Mammary epithelial cell (primary cell): ENCODE measurements at places on chromosomes 5 and 9.

- DNase-seq = peak; percentile 32
These were observed 193.2 kb downstream of the EFNA5 start for GRCh38 chr5:107477492-107477891.

DNA sequence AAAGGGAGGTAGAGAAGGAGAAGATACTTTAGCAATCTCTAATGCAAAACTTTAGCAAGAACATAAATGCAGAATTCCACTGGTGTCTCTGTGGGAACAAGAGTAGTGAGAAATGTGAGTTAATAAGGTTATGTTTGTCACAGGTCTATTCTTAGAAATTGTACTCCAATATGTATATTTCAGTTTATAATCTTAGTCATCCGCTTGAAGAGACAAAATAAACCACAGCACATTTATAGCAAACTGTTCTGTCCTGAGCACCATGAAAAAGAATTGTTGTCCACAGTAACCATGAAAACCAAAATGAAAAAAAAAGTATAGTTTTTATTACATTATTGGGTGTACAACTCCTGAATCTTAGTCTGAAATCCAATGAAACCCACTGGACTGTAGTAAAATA lies 93.6 kb upstream of the TSLP start:
- DNase-seq = no peak

DNA sequence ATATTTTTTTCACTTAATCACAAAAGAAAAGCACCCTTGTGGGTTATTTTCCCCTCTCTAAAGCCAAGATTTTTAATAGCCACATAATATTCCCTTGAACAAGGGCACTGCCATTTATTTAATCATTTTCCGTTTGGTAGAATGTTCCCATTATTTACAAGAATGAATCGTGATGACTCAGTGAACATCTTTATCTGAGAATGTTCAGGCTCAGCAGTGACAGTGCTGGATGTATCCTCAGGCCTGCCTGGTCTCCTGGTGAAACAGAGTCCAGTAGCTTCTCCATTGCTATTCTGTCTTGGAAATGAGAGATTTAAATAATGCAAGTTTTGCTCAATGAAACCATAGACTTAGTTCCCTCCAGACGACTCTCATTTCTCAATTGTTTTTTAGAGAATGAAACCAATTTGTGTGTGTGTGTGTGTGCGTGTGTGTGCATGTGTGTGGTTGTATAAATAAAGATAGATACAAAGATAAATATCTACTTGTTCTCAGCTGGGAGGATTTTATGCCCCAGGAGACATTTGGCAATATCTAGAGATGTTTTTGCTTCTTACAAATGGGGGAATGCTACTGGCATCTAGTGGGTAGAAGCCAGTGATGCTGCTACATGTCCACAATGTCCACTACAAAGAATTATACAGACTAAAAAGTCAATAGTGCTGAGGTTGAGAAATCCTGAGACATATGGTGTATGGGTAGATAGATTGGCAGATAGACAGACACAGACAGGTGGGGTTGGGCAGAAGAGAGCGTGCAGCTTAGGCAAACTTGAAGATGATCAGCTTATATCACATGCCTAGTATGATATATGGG lies 55.0 kb downstream of the PAPPA start:
- peak; percentile 51 for DNase-seq

- no peak for DNase-seq
These were observed 156.4 kb downstream of the GABBR2 start for GRCh38 chr9:98552331-98552730.

GRCh38 chr9:129483415-129484351 lies 137.2 kb downstream of the C9orf50 start:
- peak; percentile 80 for DNase-seq

- peak; percentile 86 for DNase-seq
These were observed 17.0 kb upstream of the ERGIC1 start for GRCh38 chr5:172816925-172817562.

- DNase-seq = no peak
These were observed 11.4 kb downstream of the GOLGA1 start for GRCh38 chr9:124929464-124929863.

- DNase-seq = peak; percentile 30
These were observed 182.1 kb upstream of the PTGER4 start for GRCh38 chr5:40497573-40497972.

- peak; percentile 75 for DNase-seq
These were observed 795 bp upstream of the PJA2 start for GRCh38 chr5:109410389-109411148.

DNA sequence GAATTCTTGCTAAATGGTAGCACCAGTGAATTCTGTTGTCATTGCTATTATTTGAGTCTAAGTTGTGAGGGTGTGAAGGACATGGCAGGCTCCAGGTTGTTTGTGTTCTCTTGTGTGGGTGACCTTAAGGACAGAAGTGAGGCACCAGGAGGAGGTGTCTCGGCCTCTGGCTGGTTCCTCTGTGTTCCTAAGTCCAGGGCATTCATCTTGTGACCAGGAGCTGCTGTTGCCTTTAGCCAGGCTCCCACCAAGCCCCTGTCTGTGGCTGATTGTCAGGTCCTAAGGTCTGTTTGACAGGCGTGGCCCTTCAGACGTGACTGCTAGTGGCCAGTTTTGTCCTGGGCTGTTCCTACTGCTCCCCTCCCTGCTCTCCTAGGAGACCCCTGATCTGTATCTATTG lies 89.4 kb downstream of the ANGPTL2 start:
- DNase-seq = no peak

DNA sequence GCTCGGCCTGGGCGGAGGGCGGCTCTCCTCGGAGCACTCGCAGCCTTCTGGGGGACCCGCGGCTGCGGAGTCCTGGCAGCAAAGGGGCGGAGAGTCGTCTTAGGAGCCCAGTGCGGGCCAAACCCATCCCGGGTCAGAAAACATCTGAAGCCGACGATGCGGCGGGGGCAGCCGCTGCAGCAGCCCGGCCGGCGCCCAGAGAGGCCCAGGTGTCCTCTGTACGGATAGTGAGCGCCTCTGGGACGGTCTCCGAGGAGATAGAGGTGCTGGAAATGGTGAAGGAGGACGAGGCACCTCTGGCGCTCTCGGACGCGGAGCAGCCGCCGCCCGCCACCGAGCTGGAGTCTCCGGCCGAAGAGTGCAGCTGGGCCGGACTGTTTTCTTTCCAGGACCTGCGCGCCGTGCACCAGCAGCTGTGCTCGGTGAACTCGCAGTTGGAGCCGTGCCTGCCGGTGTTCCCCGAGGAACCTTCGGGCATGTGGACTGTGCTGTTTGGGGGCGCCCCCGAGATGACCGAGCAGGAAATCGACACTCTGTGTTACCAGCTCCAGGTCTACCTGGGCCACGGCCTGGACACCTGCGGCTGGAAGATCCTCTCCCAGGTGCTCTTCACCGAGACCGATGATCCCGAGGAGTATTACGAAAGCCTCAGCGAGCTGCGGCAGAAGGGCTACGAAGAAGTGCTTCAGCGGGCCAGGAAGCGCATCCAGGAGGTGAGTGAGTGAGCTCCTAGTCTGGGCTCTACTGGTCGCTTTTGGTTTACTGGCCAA lies 1.2 kb downstream of the JMY start:
- peak; percentile 81 for DNase-seq

GRCh38 chr9:136581614-136582447 lies 36.0 kb upstream of the NOTCH1 start:
- no peak for DNase-seq

DNA sequence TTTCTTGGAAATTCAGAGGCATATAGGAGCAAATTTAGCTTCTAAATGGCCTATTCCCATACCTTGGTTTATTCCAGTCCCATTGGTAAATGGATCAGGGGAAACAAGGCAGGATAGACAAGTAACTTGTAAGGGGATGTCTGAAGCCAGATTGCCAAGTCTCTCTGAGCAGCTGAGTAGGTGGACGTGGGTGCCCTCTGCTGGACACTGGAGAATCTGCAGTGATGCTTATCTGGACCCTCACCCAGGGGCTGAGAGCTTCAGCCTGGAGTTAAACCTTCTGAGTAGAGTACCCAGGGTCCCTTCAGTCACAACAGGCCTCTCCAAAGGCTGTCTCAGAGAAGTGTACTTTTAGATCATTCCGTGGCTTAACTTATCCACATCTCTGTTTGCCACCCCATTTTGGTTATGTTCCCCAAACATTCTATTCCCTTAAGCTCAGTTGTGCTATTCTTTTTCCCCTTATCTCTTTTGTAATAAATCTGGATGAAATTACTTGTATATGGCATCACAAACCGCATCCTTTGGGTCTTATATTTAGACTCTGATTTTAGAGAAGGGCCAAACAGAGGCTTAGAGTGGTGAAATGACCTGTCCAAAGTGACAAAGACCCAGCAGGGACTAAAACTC lies 218.3 kb upstream of the GLRA1 start:
- DNase-seq = peak; percentile 21

- peak; percentile 95 for DNase-seq
These were observed at the start of gene ACTBL2 for GRCh38 chr5:57482671-57483106. Gene ACTBL2 (minus strand): TSS chr5:57482811. CDS start chr5:57482707, 104 bp downstream.

GRCh38 chr9:83956086-83956435 lies 24.0 kb downstream of the HNRNPK start:
- no peak for DNase-seq

GRCh38 chr5:142664067-142664466 lies 21.8 kb downstream of the FGF1 start:
- no peak for DNase-seq

DNA sequence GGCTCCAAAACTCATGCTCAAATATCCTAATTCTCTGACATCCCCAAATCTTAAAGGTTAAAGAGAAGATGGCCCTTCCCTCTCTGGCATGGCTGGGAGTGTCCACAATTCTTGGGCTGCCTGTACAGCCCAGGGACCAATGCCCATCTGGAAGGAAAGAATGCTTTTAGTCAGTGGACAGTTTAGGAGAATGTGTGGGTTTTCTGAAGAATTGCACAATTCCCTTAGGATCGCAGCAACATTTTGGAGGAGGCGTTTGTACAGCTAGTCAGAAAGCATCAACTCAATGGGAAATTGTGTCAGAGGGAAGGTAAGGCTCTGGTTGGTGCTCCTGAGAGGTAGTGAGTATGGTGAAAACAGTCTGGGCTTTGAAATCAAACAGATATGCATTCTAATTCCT lies 15.0 kb downstream of the FAM193B start:
- peak; percentile 83 for DNase-seq

DNA sequence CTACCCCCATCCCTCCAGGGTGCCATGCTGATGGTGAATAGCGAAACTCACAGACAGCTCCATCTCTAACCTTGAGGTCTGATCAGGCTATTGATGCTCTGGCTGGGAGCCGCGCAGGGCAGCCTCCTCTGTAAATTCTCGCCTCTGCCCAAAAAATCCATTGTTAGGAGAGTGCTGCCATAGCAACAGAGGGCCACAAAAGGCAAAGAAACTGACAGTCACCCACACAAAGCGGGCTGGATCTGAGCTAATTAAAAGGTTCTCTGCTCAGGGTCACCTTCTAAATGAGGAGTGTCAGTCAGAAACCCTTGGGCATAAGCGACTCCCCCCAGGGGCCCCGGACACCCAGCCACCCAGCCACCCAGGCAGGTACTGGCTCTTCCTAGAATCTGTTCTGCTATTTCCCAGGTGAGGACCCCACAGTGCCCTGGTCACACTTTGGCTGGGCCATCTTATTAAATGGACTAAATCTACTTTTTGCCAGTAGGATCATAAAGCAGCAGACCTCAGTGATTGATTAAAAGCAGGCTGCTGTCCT lies 126.7 kb downstream of the MED10 start:
- DNase-seq = no peak

DNA sequence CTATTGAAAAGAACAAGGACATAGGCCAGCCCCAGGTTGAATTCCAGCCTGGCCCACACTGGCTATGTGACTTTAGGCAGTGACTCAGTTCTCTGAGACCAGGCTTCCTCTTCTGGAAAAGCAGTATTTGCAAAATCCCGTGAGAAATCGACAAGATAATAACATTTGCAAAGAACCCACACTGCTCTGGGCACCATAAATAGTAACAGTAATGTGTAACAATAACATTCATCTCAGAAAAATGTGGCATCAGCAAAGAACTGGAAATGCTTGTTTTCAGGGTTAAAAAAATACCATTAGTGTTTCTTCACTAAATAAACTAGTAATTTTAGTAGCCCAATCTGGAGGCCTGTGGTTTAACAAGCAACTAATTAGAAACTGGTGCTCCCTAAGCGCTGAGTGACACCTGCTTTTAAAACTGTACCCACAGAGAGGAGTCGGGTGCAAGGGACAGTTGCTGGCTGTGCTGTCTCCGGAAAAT lies 148.4 kb downstream of the TTLL11 start:
- peak; percentile 84 for DNase-seq

DNA sequence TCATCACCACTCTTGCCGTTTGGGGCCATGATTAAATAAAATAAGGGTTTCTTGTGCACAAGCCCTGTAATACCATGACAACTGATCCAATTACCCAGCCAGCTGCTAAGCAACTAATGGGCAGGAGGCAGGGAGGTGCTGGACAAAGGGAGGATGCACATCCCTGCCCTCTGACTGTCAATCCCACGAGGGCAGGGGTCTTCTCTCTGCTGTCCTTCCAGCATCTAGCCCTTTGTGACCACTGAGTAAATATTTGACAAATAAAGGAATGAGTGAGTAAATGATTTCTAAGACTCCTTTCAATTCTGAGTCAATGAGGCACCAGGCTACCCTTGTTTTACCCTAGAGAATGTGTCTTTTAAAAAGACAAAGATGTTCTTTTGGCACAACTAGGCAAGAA lies 247.1 kb downstream of the SYK start:
- no peak for DNase-seq

DNA sequence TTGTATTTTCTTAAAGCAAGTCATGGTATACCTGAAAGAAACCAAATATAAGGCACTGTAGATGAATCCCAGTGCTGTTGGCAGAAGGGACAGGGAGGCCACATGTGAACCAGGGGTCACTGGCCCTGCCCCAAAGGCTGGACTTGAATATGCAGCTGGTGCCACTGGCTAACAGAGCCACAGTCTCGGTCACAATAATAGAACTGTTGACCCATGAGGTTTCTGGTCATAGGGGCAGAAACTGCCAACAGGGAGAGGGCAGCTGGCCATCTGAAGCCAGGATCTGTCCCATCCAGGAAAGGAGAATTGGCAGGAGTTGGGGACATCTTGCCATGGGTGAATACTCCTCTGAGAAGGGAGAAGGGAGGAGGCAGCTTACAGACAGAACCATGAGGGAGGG lies 31.9 kb downstream of the PALM2AKAP2 start:
- no peak for DNase-seq

DNA sequence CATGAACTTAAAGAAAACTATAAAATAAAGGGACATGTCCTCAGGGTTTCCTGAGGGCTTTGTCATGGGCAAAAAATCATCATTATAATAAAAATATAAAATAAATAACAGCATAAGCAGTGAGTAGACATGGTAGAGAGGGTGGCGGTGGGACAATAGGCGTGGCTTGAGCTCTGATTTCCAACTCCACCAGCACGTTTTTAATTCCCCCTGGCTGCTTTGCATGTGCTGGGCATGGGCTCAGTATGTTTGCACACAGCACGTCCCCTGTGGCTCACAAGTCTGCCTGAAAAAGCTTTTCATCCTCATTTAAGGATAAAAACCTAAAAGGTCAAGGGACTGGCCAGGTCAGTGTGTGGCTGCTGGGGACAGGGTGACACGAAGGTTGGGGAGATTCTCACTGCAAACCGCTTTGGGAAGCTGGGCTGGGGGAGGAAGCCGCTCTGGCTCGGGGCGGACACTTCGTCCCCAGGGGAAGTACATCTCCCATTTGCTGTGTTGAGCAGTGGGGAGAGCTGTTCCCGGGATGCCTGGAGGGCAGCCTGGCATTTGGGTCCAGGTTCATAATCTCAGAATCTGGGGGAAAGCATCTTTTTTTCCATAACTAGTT lies 32.6 kb downstream of the NKX2-5 start:
- DNase-seq = no peak

GRCh38 chr5:168843277-168844015 lies 264.3 kb upstream of the PANK3 start:
- DNase-seq = no peak
